ENCODE measurements at places on chromosomes 4 and X.

DNA sequence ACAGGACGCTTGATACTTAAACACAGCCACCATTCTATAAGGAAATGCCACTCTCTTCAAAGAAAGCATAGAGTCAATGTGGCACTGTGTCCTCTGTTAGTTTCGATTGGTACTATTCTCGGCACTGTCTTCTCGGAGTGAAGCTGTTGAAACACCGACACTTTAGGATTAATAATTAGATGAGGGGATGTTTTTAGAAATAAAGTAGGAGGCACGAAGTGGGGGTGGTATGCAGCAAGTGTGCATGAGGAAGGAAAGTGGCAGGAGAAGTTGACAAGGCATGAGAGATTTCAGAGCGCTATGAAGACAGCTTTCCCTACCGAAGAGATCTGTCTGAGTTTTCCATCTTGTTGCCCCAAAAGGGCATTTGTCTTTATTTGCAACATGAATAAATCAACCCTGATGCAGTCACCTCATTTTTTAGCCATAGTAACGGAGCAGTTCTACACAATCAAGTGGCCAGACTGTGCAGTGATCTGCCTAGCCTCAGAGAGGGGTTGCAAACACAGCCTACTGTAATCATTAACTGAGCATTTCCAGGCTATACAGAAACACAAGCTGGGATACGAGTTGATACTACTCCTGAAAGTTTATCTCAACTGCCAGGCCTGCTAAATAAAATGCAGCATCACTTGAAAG lies 8.3 kb downstream of the GPRIN3 start:
- no peak for DNase-seq

GRCh38 chr4:152187693-152188092 lies 348.2 kb downstream of the FBXW7 start:
- no peak for DNase-seq

DNA sequence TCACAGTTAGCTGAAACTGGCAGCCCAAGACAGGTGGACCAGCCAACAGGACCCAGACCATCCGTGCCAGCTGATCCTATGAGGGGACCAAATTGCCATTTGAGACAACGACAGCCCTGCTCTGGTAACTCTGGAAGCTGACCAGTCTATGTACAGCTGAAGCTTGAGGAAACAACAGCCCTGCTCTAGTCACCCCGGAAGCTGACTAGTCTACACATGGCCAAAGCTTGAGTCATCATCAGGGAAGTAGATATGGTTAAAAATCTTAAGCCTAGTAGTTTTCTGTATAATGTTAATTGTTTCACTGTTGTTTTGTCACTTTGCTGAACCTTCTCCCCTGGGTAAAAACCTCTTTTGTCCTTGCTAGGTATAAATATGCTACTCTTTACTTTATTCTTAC lies 905.4 kb upstream of the NDST4 start:
- no peak for DNase-seq

DNA sequence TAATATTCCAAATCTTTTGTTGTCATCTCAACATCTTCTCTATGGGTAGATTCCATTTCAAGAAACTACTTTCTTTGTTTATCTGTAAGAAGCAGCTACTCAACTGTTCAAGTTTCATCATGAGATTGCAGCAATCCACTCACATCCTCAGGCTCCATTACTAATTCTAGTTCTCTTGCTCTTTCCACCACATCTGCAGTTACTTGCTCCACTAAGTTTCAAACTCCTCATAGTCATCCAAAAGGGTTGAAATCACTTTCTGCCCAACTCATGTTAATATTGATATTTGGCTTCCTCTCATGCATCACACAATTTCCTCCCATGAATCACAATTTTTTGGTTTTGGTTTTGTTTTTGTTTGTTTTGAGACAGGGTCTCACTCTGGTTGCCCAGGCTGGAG lies 35.7 kb downstream of the ADH5 start:
- DNase-seq, result no peak

DNA sequence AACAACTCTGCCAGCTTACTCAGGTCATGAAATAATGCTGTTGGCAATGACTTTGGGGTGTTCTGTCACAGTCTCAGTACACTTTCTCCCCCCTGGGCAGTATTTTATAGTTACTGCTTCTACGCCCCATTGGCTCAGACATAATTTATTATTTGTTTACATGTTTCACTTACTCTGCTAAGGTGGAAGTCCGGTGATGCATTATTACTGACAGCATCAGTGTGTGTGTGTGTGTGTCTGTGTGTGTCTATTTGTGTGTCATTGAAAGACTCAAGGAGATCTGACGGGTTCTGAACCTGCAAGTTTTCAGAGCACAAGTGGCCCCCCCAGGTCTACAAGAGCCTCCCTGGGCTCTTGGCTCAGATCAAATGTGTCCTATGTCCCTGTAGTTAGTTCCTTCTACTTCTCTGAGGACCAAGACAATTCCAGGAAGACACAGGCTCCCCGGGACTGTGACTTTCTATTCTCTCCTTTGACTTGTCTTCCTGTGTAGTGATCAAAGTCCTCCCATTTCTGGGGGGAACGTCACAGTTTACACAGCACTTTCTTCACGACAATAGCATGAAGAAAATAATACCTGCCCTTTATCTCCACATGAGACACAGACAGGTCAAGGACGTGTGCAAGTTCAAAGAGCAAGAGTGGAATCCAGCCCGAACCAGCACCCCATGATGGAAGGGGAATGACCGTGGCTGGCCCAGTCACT lies 283.7 kb upstream of the GATB start:
- no peak for DNase-seq

DNA sequence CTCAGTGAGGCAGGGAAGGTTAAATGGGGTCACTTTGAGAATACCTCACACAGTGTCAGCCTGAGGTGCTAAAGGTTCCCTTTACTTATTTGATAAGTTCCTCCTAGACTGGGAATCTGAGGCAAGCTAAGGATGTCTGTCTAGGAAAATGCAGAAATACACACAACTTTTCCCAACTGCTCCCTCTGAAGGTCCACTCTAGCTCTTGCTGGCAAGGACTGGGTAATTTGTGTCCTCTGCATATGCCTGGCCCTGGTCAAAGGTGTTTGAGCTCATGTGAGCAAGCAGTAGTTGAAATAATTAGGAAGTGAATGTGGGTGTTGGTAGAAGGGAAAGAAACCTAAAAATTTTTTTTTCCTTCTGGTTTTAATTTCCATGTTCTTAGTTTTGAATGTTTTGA lies 21.3 kb downstream of the TXLNG start:
- no peak for DNase-seq

GRCh38 chr4:99815597-99816011 lies 1.0 kb upstream of the DAPP1 start:
- peak; percentile 8 for DNase-seq

DNA sequence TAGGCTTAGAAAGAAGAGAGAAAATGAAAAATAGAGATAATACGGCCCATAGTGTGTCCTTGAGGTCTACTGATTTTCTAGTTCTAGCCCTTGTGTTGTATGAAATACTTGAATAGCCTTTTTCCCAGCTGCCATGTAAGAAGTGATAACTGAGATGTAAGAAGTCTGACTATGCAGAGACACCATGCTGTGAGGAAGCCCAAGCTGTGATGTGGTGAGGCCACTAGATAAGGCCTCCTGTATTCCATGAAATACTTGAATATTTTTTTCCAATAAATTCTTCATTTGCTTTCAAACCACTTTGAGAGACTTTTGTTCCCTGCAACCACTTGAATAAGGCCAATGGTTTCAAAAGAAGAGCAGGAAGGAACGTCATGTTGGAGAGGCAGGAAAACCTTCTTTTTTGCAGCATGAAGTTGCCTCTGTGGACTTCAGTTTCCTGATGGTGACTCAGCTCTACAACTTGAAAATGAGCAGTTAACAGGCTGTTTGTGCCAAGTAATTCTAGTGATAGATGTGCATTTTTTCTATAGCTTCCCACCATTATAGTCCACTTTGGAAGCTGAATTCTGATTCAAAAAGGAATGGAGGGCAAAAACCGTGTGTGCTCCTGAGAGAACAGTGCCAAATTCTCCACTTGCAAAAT lies 25.5 kb upstream of the FAM9C start:
- DNase-seq, result no peak

- no peak for DNase-seq
Measured at GRCh38 chr4:112213091-112213490, 18.5 kb upstream of the AP1AR start.

DNA sequence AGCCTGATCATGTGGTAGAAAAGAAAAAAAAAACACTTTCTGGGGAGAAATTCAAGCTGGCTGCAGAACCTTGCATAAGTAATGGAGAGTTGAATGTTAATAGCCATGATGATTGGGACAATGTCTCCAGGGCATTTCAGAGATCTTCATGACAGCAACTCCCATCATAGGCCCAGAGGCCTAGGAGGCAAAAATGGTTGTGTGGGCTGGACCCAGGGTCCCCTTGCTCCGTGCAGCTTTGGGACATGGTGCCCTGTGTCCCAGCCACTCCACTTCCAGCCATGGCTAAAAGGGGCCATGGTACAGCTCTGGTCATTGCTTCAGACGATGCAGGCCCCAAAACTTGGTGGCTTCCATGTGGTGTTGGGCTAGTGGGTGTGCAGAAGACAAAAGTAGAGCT lies 1170.9 kb downstream of the C4orf33 start:
- DNase-seq, result no peak

DNA sequence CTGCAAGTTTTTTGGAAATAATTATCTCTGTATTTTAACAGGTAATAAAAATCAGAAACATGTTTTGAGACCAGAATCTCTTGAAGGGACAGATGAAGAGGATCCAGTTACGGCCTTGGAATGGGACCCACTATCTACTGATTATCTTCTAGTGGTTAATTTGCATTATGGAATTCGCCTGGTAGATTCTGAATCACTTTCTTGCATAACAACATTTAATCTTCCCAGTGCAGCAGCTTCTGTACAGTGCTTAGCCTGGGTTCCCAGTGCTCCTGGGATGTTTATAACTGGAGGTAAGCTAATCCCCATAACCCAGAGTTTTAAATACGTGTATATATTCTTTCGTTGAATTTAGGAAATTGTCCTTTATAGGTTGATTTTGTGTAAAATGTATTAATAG lies 59.4 kb downstream of the WDR17 start:
- no peak for DNase-seq

GRCh38 chrX:120235284-120235683 lies 15.3 kb upstream of the ZBTB33 start:
- no peak for DNase-seq

DNA sequence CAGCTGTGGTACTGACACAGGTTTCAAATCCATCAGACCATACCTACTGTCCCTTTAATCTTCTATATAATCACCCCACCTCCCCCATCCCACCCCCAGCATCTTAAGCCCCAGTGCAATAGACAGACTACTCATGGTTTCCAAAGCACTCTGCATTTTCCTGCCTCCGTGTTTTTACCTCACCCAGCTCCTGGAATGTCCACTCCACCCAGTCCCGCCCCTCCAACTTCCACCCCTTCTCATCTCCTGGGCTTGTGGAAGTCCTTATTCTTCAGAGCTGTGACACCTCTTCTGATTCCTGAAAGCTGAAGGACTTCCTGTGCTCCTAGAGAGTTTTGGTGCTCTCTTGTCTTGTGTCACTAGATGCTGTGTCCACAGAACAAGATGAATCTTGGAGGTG lies 94.3 kb downstream of the EFNB1 start:
- DNase-seq, result no peak

DNA sequence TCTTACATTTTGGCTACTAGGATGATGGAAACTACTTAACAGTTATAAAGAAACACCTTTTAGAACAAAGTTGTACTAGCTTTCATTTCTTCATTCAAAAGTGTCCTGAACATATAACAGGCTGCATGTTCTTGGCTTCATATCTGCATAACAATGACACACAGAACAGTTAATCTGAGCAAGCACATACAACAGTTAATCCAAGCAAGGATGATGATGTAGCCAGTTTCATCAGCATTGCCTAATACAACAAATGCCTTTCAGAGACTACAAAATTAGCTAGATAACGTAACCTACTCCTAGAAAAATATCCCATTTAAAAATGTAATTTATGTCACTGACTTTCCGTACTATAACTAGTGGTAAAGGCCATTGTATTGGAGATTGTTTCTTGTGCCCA lies 182.1 kb downstream of the SCFD2 start:
- DNase-seq, result no peak

DNA sequence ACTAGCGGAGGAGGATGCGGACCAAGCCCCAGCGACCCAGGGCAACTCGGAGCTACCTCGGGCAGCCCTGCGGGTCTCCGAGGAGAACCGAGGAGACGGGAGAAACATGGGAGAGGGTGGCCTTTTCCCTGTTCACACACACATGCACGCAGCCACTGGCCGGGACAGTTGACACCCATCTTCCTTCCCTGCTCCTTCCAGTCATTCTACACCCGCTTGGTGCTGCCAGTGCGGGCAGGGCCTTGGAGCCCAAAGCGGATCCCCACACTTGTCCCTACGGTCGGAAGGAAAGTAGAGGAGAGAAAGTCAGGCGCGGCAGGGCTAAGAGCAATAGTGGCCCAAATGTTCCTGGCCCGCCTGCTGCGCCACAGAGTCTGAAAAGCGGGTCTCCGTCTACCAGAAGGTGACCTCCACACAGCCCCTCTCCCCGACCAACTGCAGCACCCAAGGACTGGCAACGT lies 1.1 kb upstream of the PPP3CA start:
- DNase-seq, result no peak

GRCh38 chrX:104137496-104137895 lies 19.3 kb downstream of the SLC25A53 start:
- DNase-seq, result no peak

GRCh38 chrX:19642241-19643109 lies 127.2 kb upstream of the MAP3K15 start:
- DNase-seq, result no peak

DNA sequence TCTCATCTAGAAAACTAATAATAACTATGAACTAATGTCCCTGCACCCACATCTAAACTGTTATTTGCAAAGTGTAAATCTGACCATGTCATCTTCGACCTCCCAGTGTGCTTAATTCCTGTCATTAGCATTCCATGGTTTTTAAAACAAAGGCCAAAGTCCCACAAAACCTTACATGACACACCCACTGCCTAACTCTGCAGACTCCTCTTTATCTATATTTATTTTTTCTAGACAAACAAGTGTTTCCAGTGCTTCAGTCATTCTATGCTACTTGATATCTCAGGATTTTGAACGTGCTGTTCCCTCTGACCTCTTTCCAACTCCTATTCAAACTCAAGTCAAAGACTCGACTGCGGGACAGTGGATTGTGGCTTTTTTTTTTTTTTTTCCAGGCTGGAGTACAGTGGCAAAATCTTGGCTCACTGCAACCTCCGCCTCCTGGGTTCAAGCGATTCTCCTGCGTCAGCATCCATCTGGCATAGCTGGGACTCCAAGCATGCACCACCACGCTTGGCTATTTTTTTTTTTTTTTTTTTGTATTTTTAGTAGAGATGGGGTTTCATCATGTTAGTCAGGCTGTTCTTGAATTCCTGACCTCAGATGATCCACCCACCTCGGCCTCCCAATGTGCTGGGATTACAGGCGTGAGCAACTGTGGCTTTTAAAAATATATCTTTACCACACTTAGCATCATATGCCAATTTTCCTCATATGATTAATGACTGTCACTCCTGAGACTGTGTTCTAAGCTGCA lies 1511.0 kb downstream of the ARAP2 start:
- DNase-seq, result no peak

GRCh38 chrX:110397339-110397738 lies 38.7 kb downstream of the RTL9 start:
- no peak for DNase-seq

DNA sequence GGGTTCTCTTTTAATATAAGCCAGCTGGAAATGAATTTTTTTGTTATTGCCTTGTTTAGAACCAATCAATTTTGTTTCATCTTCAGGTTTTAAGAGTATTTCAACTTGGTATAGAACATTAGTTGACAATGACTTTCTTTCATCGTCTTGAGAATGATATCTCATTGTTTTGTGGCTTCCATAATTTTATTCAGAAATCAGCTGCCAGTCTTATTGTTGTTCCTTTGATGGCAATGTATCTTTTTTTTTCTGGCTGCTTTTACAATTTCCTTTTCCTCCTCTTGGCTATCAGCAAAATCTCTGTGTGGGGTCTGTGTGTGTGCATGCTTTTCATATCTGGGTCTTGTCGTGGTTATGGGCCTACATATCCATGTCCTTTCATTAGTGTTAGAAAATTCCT lies 1536.4 kb upstream of the TENM3 start:
- DNase-seq, result no peak
